ENCODE measurements at places on chromosomes 3 and 15. TPM values are rescaled to one million over a fixed set of nuclear protein-coding genes. Genes with fewer than 3 reads are reported as not detected.

The THSD4 gene
- total RNA-seq: not detected

The MEX3B gene
- 5.4 TPM for total RNA-seq

The LNP1 gene
- 0.70 TPM for total RNA-seq

The DUOXA1 gene
- total RNA-seq: 1.0 TPM

The TCF12 gene
- total RNA-seq: 54.0 TPM

- no peaks in the 10 kb centered on the region for H3K36me3 ChIP-seq
- H3K27ac ChIP-seq: no peak overlapping the region
- no peaks in the 10 kb centered on the region for H3K4me1 ChIP-seq
- DNase-seq: no peak
- no peaks in the 10 kb centered on the region for H3K27me3 ChIP-seq
These were observed 8.6 kb upstream of the CTNNB1 start for GRCh38 chr3:41190509-41191284.

DNA sequence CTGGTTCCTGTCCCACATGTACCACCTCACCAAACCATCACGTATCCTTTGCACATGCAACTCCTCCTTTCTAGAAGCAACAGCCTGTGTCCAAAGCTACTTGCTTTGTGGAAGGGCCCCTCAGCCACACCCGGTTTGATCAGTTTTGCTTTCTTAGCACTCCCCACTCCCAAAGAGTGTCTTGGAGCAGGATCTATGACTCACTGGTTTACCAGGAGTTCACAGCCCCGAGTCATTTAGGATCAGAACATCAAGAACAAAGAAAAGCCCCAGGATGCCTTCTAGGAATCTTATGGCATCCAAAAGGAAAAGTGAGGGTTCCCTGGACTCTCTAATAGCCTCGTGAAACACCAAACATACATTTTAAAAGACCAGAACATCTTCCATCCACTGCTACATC lies 50.7 kb upstream of the IGF1R start:
- H3K4me1 ChIP-seq: peaks cover 11% of the 10 kb centered on the region
- H3K27me3 ChIP-seq: no peaks in the 10 kb centered on the region
- DNase-seq: no peak
- no peaks in the 10 kb centered on the region for H3K36me3 ChIP-seq
- no peak overlapping the region for H3K4me3 ChIP-seq

DNA sequence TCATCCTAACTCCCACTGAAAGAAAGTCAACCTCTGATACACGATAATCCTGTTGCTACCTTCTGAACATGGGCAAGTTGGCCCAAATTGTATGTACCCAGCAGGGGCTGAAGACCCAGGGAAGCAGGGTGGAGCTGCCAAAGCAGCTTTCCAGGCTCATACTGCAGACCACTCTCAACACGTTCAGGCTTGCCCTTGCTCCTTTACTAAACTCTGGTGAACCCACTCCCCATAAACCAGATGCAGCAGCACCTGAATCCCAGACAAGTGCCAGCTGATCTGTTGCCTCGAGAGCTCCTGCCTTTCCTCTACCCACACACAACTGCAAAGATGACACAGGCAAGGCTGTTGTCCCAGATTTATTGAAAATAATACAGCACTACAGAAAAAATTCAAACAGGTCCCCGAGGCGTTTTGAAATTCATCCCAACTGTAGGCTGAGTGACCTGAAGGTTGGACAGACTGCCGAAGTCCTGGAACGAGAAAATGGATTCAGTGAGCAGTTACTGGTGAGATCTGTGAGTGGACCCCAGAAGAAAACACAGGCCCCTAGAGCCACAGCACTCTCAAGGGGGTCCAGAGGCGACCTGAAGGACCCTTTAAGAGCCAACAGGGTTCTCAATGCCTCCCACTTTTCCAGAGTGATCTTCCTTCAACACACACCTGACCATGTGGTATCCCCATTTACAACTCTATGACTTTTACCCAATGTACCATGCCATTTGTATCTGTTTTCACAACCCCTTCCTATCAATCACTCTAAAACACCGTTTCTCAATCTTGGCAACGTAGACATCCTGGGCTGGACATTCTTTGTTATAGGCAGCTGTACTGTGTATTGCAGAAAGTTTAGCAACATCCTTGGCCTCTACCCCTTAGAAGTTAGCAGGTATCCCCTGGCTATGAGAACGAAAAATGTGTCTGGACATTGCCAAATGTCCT lies 3.6 kb downstream of the RPS17 start:
- no peak overlapping the region for H3K4me3 ChIP-seq
- no peak overlapping the region for H3K27ac ChIP-seq
- no peak for DNase-seq
- peaks cover 46% of the 10 kb centered on the region for H3K36me3 ChIP-seq
- H3K4me1 ChIP-seq: peaks cover 32% of the 10 kb centered on the region

DNA sequence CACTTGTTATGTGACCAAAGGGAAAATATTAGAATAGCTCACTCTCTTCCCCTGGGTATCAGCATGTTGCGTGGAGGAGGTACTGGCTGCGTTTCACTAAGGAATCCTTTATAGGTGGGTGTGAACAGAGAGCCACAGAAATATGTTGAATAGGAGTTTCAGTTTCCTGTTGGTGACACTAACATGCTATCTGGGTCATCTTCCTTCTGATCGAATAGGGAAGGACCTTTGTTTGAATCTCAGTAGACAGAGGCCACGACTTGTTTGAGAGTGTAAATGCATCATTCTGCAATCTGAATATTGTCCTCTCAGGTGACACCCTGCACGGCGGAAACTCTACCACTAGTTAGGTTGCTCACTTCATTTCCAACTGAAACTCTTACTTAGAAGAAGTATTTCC lies 157.9 kb upstream of the SLC2A2 start:
- no peak overlapping the region for H3K27ac ChIP-seq
- H3K4me1 ChIP-seq: peaks cover 5% of the 10 kb centered on the region
- H3K36me3 ChIP-seq: peaks cover 34% of the 10 kb centered on the region
- no peaks in the 10 kb centered on the region for H3K27me3 ChIP-seq

DNA sequence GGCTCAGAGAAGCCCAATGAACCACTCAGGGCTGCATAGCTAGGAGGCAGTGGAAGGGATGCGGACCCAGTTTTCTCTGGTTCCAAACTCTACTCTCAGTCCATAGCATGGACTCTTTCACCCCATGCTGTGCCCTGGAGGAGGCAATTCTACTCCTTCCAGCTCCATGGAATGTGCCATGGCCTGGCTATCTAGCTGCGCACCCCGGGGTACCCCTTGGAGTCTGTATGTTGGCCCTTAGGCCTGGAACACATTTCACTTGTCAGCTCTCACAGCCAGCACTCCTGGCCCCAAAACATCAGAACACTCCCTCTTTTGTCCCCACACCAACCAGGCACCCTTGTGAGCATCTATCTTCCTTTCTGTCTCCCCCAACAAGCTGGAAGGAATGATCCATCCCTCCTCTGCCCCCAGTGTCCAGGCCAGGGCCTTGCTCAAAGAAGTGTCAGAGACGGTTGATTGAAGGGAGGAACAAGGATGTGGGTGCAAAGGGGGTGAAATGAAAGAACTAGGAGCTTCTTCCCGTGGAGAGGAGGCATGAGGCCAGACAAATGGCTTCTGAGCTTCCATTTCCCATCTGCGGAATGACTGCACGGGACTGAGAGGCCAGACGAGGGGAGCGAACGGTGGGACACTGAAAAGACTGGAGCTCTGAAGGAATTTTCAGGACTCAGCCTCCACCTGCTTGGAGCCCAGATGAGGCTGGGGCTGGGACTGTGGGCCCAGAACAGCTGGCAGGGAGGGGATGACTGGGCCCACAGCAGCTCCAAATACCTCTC lies 2.8 kb downstream of the PRSS50 start:
- H3K36me3 ChIP-seq: no peaks in the 10 kb centered on the region
- H3K27ac ChIP-seq: no peak overlapping the region
- H3K27me3 ChIP-seq: peaks cover 12% of the 10 kb centered on the region
- no peaks in the 10 kb centered on the region for H3K4me1 ChIP-seq

DNA sequence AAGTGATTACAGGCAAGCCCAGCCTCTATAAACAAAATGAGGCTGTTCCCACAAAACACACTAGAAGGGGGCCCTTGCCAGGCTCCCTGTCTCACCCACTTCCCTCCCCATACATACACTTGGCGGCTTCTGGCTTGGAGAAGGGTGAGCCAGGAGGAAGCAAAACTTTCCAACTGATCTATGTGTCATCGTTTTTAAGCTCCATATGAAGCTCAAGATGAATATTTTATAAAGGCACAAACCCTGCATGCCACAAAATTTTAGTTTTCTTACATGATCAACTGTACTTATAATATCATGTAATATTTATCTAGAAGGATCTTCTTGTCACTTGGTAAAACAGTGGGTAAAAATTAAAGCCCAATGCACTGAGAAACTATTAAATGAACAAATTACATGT lies 80.8 kb upstream of the TJP1 start:
- no peaks in the 10 kb centered on the region for H3K36me3 ChIP-seq
- H3K27me3 ChIP-seq: no peaks in the 10 kb centered on the region
- H3K4me3 ChIP-seq: no peak overlapping the region
- H3K4me1 ChIP-seq: no peaks in the 10 kb centered on the region
- no peak overlapping the region for H3K27ac ChIP-seq
